ENCODE measurements at places on chromosomes 6 and 20.

DNA sequence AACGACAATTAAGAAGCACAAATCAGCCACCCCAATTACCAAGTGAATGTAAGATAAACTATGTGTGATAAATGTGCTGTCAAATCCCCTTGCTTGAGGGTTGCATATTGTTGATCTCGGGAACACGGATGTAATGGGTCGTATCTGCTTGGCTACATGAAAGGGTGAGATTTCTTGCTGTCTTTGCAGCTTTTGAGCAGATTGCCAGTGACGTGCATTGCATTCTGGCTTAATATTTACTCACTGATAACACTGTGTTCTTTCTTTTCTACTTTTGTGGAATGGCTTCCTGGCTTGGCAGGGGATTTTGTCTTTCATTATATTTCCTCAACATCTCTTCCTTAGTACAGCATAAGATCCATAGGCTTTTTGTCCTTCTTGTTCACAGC lies 10.5 kb upstream of the FAM210B start:
- no peak for DNase-seq

DNA sequence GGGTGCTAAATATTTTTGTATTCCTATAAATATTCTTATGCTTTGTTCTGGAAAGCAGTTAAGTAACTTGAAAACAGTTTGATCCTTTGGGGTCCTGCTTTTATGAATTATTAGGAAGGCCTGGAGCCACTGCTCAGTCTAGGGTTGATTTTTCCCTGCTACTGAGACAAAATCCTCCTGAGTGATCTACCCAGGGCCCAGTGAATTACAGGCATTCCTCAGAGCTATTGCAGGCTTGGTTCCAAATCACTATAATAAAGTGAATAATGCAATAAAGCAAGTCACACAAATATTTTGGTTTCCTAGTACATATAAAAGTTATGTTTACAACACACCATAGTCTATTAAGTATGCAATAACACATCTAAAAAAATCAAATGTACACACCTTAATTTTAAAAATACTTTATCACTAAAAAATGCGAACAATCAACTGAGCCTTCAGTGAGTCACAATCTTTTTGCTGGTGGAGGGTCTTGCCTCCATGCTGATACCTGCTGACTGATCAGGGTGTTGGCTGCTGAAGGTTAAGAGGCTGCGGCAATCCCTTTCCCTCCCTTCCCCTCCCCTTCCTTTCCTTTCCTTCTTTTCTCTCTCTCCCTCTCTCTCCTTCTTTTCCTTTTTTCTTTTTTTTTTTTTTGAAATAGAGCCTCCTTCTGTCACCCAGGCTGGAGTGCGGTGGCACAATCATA lies 43.0 kb downstream of the DNAAF9 start:
- no peak for DNase-seq

- no peak for DNase-seq
Observed at GRCh38 chr6:139860203-139860602, 485.8 kb upstream of the CITED2 start.

DNA sequence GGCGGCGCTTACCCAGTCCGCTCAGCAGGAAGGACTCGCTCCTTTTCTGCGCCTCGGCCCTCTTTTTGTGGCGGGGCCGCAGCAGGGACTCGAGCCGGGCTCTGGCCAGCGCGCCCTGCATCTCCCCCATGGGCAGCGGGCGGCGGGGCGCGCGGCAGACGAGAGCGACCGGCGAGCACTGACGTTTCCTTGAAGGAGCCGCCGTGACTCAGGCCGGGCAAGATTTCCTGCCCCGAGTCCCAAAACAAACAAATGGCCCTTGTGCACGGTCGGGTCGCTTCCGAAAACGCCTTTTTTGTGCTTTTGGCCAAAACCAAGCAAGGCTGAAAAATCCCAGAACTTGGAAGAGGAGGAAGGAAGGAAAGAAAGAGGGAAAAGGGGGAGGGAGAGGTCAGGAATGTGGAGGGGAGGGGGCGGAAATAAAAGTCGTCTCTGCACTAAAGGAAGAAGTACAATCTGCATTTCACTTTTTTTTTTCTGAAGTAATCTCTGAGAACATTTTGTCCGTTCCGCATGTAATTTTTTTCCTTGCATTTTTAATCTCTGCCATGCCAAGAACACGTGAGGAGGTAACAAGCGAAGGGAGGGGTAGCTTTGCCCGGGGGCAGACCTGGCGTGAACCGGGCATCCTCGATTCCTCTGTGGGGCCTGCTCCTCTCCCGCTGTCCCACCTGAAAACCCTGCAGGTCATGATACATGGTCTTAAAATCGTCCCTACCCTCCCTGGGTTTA lies 123.3 kb upstream of the SLC2A12 start:
- DNase-seq = no peak

DNA sequence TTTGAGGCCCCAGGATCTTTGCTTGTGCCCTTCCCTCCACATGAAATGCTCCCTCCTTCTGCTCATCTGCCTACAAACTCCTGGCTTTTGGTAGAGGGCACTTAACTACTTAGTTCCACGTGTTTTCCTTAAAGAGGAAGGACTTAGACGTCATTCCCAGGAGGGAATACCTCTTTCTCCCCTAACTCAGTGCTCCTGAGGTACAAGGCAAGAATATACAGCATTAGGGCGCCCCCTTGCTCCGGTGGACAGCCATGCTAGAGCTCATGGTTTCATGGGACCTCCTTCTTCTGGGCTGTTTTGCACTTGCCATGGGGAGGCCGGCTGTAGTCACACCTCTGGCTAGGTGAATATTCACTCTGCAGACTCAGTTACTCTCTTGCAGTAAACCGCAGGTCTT lies 93.8 kb upstream of the LY86 start:
- no peak for DNase-seq

DNA sequence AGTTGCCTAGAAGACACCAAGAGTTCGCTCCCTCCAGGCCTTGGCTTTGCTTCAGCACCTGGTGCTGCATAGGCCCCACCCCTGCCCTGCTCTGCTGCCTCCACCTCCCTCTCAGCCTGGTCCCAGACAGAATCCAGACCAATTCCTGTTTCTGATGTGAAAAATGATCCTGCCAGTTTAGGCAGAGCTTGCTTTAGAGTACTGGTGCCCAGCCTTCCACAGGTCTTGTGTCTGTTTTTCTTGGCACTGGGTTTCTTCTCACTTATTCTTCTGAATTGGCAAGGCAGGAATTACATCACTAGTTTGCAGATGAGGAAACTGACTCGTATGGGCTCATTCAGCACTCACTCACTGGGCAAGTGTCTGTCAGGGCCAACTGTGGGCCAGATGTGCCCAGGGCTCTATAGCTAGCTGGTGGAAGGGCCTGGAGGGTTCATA lies 53.0 kb downstream of the HLA-A start:
- DNase-seq = no peak

GRCh38 chr6:101614774-101615173 lies 221.3 kb downstream of the GRIK2 start:
- DNase-seq = no peak

DNA sequence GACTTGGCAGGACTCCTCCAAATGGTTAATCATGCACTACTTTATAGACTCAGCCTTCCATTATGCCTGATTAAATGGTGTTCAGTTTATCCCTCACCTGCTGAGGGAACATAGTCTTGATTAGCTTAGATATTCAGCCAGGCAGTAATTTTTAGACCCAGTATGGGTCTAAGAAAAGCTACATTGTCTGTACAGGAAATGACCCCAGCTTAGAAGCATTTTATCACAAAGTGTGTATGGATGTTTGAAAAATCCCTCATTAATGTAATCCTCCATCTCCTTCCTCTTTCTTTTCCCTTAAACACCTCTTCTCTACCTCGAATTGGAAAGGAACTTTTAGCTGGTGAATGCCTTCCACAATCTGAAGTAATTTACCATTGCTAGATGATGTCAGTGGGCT lies 252.2 kb upstream of the BMP2 start:
- no peak for DNase-seq

- no peak for DNase-seq
Observed at GRCh38 chr20:11182720-11183119, 508.9 kb upstream of the JAG1 start.

- DNase-seq = no peak
Observed at GRCh38 chr6:6397842-6398241, 77.4 kb upstream of the F13A1 start.

- no peak for DNase-seq
Observed at GRCh38 chr6:165774903-165775601, 112.0 kb upstream of the PDE10A start.

DNA sequence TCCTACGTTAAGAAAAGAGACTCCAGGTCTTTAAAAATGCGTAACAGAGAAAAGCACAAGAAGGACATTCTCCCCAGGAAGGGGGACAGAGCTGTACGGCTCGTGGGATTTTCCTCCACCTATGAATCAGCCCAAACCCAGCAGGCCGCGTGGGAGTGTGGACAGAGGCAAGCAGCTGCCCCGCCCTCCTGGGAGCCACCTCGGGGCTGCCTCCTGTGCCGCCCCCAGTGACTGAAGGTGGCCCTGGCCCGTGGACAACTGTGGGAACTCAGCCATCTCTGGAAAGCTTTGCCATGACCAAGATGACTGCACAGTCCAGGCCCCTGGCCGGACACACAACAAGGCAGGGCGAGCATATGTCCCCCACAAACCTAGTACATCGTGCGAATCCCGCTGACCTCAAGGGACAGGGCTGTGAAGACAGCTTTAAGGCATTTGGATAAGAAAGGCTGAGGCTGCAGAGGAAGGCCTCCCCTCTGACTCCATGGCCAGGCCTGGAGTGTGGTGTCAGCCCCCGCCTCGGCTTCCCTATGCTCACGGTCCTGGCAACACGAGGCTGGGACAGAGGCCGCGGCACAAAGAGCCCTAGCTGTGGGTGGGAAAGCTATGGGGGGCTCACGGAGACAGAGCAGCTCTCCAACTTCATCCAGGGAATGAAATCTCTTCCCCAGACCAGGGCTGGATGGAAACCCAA lies 26.9 kb downstream of the PXDC1 start:
- DNase-seq = no peak

DNA sequence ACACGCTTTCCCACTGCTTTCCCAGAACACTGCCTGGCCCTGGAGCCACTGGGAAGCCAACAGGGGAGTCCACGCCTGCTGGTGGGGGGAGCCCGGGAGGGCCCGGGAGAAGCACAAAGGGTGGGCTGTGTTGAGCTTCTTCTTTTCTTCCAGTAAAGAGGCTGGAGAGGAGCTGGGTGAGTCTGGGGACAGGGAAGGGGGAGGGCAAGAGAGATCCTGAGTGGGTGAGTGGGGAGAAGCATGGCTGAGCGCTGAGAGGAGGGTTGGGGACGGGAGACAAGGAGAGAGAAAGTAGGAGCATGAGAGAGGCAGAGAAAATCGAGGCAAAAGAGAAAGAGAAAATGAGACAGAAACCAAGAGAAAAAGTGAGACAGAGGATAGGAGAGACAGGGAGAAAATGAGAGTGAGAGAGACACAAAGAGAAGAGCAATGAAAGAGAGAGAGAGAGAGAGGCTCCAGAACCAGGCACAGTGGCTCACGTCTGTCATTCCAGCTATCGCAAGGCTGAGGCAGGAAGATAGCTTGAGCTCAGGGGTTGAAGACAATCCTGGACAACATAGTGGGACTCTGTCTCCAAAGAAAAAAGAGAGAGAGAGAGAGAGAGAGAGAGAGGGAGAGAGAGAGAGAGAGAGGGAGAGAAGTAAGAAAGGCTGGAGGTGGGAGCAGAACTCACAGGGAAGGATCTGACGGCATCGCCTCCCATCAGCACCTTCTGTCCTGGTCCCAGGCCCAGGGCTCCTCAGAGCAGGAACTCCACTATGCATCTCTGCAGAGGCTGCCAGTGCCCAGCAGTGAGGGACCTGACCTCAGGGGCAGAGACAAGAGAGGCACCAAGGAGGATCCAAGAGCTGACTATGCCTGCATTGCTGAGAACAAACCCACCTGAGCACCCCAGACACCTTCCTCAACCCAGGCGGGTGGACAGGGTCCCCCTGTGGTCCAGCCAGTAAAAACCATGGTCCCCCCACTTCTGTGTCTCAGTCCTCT lies 2.0 kb downstream of the LST1 start:
- no peak for DNase-seq

GRCh38 chr6:16337295-16337975 lies 99.0 kb downstream of the GMPR start:
- DNase-seq = no peak

GRCh38 chr6:79157961-79158644 lies 76.4 kb downstream of the HMGN3 start:
- no peak for DNase-seq

- peak; percentile 6 for DNase-seq
Observed at GRCh38 chr6:79512014-79512413, 25.2 kb downstream of the LCA5 start.

GRCh38 chr6:166572370-166573261 lies 13.9 kb downstream of the RAMACL start:
- DNase-seq = no peak

GRCh38 chr6:105482921-105483320 lies 80.0 kb upstream of the PREP start:
- no peak for DNase-seq

DNA sequence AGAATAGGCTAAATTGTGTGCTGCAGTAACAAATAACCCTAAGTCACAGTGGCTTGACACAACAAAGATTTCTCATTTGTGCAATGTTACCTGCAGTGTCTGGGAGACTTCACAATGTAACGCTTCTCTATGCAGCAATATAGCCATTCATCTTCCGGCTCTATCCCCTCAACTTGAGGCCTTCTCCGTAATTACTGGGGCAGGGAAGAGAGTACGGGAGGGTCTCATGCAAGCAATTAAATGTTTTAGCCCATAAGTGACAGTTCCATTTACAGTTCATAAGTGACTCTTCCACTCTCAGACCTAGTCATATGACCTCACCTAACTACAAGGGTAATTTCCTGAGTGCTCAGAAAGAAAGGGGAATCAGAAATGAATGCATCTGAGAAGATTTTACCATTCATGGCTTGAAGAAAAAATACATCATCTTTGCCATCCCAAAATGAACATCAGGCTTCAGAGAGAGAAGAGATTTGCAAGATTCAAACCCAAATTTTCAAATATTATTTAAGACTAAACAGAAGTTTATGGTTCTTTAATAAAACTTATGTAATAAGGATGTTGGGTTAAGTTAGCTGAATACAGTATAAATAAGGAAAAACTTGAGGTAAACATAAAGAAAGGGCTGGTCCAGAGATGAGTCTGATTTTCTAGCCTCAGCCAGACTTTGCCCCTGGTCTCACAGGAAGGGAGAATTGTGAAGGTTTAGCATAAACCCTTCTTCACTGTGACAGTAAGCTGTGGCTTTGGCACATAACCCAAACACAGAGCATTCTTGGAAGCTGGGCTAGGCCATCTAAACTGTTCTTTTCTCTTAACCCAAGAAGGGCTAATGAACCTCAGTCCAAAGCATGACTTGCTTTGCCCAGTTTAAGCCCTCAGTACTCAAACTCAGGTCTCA lies 13.3 kb downstream of the GPR6 start:
- no peak for DNase-seq

DNA sequence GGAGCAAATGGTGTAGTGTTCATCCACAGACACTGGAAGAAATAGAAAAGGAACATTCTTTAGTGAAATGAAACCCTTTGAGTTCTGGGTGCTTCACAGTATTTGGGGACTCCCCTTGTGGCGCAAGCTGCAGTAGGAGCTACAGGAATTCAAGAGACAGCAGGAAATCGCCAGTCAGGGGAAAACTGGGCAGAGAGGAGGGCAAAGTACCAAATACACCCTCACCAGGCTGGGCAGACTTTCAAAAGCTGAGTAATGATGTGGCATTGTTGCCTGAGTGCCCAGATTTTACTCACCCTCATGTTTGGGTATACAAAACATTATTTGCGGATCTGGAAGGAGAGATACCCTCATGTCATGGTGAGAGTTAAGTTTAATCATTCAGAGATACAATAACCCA lies 97.9 kb downstream of the SOD2 start:
- no peak for DNase-seq
